ENCODE measurements at places on chromosomes 1 and 21.

DNA sequence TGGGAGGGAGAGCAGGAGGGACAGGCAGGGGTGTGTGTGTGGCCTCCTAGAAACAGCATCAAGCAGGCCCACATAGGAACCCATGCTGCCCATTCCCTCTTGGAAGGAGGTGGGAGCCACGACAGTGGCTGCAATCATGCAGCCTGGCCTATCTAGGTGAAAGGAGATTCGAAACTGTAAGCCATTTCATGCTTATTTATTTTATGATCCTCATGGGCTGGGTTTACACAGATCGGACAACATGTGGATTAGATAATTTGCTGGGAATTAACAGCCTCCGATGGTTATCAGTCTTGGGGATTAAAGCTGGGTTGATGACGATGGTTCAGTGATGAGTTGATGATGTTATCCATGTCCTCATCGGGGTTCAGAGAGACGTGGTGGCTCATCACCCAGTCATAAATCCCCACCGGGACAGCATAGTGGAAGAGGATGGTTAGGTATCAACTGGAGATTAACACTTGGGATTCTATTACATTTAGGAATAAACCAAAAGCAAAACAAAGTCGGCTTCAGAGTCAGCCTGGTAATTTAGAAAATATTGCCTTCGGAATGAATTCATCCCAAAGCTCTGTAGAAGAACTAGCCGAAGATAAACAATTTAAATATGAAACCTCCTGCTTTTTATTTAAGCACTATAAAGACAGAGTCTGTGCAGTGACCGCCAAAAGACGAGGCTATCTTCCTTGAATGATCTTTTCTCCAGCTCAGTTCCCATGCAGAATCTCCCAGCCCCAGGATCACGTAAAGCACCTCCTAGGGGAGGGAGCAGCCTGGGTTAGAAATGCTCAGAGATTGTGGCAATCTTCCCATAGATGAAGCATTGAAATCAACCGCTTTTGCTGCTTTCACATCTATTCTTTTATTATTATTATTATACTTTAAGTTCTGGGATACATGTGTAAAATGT lies 252.8 kb downstream of the FOXD2 start:
- no peak for DNase-seq

DNA sequence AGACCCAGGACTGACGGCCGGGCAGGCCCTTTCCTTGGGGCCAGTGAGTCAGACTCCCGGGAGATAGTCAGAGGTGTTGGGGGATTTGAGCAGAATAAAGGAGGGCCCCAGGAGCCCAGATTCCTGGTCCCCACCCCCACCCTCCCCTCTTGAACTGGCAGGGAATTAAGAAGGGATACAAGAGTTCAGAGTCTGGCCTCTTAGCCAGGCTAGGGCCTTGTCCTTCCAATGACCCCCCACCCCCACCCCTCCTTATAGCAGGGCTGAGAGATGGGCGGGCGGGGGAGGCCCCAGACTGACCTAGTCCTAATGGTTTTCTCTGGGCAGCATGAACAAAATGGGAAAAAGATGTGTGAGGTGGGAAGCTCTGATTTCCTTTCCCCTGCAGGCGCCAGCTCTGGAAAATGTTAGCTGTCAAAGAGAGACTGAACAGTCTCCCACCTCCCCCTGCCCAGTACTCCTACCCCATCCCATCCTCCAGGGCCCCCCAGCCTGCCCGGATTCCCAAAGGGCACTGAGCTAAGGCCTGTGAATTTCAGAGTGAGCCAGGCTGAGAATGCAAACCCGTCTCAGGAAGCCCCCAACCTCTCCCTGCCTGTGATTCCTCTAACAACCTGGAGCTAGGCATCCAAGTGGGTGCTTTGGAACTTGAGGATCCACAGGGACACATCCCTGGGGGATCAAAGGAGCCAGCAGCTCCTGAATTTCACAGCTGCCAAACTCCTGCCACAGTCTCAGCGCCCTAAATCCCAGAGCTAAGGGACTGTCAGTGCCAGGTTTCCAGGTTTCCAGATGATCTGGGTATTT lies 5.8 kb upstream of the CRABP2 start:
- no peak for DNase-seq

DNA sequence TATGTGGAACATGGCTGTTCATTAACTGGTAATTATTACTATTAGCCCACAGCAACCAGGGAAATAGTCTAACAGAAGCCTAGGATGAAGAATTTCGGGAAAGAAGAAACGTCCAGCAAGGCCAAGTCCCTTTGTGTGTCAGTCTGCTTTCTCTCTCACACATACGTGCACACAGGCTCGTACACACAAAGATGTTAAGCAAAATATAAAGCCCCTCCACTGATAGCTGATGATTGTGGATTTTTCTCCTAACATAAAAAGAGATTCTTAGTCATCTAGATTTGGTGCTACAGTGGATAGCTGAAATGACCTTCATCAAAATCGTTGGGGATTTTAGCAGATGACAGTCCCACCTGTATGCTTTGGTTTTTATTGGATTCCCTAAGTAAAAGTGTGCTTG lies 42.1 kb upstream of the A3GALT2 start:
- DNase-seq: no peak

DNA sequence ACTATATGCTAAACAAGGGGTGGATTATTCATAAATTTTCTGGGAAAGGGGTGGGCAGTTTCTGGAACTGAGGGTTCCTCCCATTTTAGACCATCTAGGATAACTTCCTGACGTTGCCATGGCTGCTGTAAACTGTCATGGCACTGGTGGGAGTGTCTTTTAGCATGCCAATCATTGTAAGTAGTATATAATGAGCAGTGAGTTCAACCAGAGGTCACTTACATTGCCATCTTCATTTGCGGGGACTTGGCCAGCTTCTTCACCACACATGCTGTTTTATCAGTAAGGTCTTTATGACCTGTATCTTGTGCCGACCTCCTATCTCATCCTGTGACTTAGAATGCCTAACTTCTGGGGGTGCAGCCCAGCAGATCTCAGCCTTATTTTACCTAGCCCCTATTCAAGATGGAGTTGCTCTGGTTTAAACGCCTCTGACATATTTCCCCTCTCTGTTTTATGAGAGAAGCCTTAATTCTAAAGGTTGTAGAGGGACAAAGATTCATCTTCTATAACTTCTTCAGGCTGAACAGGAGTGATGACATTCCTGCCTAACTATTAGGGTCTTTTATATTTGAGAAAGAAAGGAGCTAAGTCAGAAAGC lies 60.4 kb downstream of the DIP2A start:
- peak; percentile 19 for DNase-seq

GRCh38 chr1:41241749-41242341 lies at the start of gene SCMH1:
SCMH1 (minus strand) TSS chr1:41242306; CDS start chr1:41186133, 56,173 bp downstream.
- peak; percentile 81 for DNase-seq

- DNase-seq: no peak
Measured at GRCh38 chr1:181086091-181086490, 2.4 kb upstream of the IER5 start.

GRCh38 chr21:16910435-16911165 lies 602.2 kb upstream of the CXADR start:
- no peak for DNase-seq

- DNase-seq: no peak
Measured at GRCh38 chr1:240338837-240339236, 247.2 kb downstream of the FMN2 start.

GRCh38 chr1:226665505-226666163 lies 73.4 kb downstream of the ITPKB start:
- no peak for DNase-seq

GRCh38 chr1:236509647-236510401 lies 14.0 kb upstream of the LGALS8 start:
- DNase-seq: peak; percentile 35

- DNase-seq: no peak
Measured at GRCh38 chr1:28516518-28516956, 10.7 kb downstream of the RCC1 start.

DNA sequence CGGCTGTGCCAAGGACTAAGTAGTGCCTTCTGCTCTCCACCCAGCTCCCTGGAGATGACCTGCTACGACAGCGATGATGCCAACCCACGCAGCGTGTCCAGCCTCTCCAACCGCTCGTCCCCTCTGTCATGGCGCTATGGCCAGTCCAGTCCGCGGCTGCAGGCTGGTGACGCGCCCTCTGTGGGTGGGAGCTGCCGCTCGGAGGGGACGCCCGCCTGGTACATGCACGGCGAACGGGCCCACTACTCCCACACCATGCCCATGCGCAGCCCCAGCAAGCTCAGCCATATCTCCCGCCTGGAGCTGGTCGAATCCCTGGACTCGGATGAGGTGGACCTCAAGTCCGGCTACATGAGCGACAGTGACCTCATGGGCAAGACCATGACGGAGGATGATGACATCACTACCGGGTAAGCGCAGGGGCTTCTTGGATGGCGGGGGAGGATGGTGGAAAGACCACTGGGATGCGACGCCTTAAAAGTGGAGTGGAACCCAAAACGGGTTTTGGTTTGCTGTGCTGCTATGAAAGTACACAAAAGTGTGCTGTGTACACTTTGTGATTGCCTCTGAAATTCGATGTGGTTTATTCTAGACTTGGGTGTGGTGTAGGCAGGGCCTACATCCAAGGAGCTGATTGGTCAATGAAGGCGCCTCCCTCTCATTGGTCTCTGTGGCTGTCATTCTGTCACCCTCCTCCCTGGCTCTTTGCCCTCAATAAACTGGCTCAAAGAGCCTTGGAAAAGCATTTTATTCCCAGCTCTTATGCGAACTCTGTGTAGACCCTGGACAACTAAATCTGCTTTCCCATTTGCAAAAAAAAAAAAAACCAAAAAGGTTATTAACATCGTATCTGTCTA lies 110.4 kb upstream of the IPO9 start:
- DNase-seq: peak; percentile 8

- DNase-seq: peak; percentile 34
Measured at GRCh38 chr1:174976436-174977108, 23.2 kb upstream of the CACYBP start.

GRCh38 chr21:36113647-36114428 lies 21.0 kb upstream of the CBR3 start:
- DNase-seq: no peak

Data from erythroblast (primary cell).